ENCODE measurements at places on chromosomes 5 and 9.

- DNase-seq: no peak
These were observed 1471.2 kb upstream of the NUDT12 start for GRCh38 chr5:105033637-105034400.

DNA sequence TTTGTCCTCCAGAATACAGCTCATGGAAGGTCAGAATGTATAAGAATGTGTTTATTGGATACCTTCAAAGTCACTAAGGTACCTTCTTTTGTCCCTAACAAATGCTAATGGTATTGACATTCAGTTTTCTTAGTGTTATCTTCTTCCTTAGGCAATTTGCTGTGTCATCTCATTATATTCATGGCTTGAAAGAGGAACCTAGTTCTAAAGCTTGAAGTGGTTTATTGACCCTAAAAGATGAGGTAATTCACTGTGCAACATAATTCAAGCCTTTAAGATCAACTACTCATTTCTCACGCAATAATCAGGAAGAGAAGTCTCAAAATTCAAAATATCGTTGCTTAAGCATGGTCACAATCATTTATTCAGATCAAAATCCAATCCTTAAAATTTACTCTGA is 342.7 kb upstream of the RIOK2 start:
- DNase-seq: no peak

DNA sequence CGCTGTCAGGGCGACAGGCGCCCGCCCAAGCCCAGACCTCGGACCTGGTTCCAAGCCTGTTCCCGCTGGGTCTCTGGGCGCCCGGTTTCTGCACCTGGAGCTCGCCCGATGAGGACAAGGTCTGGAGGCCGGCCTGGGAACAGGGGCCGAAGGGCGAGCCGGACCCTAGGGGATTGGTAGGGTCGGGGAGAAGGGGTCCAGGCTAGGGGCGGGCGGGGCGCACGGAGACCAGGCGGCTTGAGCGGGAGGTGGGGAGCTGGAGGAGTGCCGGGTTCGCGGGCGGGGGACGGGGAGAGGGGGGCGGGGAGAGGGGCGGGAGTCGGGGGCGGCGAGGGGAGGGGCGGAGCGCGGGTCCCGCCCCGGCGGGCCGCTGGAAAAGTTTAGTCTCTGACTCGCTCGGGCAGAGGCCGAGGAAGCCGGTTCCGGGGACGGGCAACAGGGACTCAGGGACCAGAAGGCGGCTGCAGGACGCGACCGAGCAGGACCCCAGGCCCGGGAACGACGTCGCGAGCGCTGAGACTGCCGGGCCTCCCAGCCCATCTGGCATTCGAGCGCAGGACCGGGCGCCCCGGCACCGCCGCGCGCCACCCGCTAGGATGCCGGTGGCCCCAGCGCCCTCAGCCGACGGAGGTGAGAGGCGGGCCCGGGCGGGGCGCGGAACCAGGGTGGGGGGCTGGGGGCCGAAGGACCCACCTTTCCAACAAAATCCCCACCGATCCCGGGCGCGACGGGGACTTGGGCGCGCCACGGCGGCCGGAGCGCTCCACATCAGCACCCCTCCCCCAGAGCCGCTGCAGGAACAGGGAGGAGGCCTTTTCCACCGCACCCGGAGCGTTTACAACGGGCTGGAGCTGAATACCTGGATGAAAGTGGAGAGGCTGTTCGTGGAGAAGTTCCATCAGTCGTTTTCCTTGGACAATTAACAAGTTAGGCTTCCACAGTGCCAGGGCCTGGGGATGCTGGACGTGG is at the start of gene S1PR3:
TSS of gene S1PR3 (plus strand) at position 403 of the 969 bp plus-strand sequence. CDS start 9,733 bp downstream, outside the sequence.
- peak; percentile 89 for DNase-seq

DNA sequence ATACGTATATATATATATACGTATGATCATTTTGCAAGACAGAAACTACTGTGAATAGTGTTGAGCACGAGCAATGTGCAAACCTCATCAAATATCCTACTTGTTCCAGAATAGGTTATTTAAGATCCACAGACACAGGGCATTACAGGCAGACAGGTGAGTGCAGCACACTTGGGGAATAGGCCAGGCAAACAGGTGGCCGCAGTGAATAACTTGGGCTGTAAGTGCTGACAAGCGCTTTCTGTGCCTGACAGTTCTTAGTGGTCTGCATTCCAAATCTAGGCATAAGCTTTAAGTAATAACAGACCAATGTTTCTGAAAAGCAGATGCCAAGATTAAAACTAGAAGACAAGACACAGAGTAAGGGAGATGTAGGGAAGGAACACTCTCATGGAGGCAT is 77.9 kb downstream of the LHFPL2 start:
- DNase-seq: no peak

- no peak for DNase-seq
These were observed 19.9 kb upstream of the CYLC2 start for GRCh38 chr9:102975251-102975650.

DNA sequence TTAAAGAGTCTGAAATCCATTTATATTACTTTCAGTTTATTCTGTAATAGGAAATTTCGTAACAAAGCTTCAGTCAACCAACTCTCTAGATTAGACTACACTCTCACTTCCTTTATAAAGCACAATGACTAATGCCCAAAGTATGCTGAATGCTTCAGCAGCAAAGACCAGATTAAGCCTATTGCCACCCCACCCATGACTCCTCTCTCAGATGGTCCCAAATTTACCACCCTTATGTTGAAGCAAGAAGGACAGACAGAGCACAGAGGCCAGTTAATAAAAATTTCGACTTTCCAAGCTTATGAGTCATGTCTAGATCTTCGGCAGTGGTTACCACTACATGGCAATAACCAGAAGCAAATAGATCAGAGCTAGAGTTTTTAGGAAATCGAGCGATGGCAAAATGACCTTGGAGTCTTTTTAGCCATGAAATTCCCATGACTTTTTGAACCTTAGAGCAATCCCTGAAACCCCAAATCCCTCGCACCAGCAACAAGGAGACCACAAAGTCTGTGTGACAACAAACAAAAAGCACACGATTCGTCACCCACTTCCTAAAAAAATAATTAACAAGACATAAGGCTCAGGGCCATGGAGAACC is 287.8 kb upstream of the RASA1 start:
- peak; percentile 53 for DNase-seq

- DNase-seq: peak; percentile 49
These were observed 123.5 kb downstream of the SCAMP1 start for GRCh38 chr5:78483809-78484521.

GRCh38 chr9:131500377-131500776 is 2.3 kb upstream of the POMT1 start:
- DNase-seq: no peak

DNA sequence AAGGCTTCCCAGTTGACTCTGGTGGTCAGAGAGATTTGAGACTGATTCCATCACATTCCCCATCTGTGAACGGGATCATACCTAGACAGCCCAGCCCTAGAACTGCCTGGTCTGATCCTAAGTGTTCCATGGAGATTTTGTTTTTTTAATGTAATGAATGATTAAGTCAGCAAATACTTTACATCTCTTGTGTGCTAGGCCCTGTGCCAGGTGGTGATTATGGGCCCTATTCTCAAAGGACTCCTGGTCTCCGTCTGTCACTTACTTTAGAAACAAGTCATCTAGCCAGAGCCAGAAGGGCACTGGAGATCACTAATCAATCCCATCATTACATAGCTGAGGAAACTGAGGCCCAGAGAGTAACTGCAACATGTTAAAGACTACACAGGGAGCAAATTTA is 1.1 kb upstream of the GPX3 start:
- no peak for DNase-seq

GRCh38 chr9:133485531-133486260 is 6.8 kb upstream of the SLC2A6 start:
- DNase-seq: no peak

GRCh38 chr5:137113939-137114338 is 385.2 kb downstream of the SPOCK1 start:
- DNase-seq: no peak

- no peak for DNase-seq
These were observed 208.9 kb downstream of the PDE4D start for GRCh38 chr5:59684388-59685190.

- no peak for DNase-seq
These were observed 10.2 kb downstream of the SPATA9 start for GRCh38 chr5:95672641-95673040.

GRCh38 chr9:24258626-24259025 is 287.1 kb downstream of the IZUMO3 start:
- no peak for DNase-seq

GRCh38 chr5:60584304-60584703 is 115.7 kb downstream of the DEPDC1B start:
- DNase-seq: no peak

Data from GM03348 (cell line).